Pons (tissue), 1 donor: ENCODE measurements at places on chromosomes 3 and 15.

DNA sequence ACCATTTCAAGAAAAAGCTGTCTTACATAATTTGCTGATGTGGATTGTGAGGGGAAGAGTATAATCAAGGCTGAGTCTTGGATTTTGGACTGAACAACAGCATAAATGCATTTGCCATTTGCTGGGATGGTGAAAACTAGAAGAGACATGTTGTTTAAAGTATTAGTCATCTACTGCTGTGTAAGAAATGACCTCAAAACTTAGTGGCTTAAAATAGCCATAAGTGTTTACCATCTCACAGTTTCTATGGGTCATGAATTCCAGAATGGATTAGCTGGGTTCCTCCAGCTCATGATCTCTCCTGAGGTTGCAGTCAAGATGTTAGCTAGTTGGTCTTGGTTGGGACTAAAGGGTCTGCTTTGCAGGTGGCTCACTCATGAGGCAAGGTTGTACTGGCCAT lies 66.2 kb downstream of the SCN11A start:
- DNase-seq, result no peak

GRCh38 chr15:47934342-47934741 lies 186.4 kb upstream of the SLC24A5 start:
- DNase-seq, result no peak

DNA sequence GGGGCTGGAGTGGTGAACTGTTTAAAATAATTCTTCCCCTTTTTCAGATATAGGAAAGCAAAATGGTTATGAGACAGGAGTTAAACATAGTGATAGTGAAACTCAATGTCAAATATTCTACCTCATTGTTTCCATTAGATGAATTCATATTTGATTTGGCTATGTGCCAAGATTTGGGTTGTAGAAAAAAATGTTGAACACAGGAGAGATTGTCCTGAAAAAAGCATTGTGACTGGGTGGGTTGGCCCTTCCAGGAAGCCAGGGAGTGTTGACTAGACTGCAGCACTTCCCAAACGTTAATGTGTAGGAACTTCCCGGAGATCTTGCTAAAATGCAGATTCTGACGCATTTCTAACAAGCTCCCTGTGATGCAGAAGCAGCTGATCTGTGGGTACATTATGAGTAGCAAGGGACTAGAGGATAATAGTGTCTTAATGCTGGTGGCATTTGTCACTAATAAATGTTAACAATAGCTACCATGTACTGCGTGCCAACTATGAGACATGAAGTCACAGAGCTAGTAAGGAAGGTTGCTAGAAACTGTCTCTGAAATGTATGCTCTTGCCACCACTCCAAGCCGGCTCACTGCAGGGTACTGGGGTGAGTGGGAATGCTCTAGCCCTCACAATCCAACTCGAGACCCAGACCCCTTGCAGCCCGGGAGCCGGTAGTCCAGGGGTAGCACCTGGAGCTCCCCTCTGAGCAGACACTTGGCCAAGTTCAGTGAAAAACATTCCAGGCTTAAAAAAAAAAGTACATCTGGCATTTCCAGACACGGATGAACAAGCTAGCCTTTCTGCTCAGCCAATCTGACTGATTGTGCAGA lies 120.6 kb downstream of the CD47 start:
- peak; percentile 51 for DNase-seq

DNA sequence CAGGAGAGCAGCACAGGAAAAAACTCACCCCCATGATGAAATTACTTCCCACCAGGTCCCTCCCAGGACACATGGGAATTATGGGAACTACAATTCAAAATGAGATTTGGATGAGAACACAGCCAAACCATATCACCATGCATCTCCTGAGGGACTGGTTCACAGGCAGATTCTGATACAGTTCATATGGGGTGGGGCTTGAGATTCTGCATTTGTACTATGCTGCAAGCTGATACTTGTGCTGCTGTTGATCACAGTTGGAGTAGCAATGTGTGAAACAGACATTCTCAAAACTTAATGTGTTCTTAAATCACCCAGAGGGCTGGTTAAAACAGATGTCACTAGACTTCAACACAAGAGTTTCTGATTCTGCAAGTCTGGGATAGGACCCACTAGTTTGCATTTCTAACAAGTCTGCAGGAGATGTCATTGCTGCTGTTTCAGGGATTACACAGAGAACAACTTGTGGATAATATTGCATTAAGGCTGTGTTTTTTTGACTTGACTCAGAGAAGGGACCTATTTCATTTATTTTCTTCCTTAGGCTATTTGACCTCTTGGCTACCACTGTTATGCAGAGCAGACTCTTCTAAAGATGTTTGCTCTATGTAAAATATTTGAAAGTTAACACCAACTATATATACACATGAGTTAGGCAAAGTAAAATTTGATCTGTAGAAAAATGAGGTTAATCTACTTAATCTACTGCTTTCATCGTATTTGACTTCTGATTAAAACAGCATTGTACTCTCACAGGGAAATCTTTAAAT lies 194.2 kb upstream of the CNTN3 start:
- DNase-seq, result no peak
